ENCODE measurements at places on chromosomes 7 and 10. TPM values are rescaled to one million over a fixed set of nuclear protein-coding genes. Genes with fewer than 3 reads are reported as not detected.

Gene NEBL
- total RNA-seq = 2.2 TPM

Gene SFRP5
- not detected for total RNA-seq

Gene MYH16
- 0.93 TPM for total RNA-seq

Gene PON3
- total RNA-seq = 0.93 TPM

Gene PLCE1
- under 0.01 TPM for total RNA-seq

Gene MYL10
- total RNA-seq = not detected

Gene ZNF853
- 0.14 TPM for total RNA-seq

Gene EBLN1
- total RNA-seq = not detected

Gene KRIT1
- 64.6 TPM for total RNA-seq

Gene LAMB4
- total RNA-seq = 0.86 TPM

Gene GNAT3
- total RNA-seq = not detected

Gene EN2
- total RNA-seq = not detected

Gene TAC1
- not detected for total RNA-seq

Gene PRF1
- total RNA-seq = not detected

Gene NUTM2B
- total RNA-seq = 0.27 TPM

Gene SEC23IP
- 64.8 TPM for total RNA-seq

Gene AFAP1L2
- total RNA-seq = 1.7 TPM

Gene C10orf71
- total RNA-seq = not detected

Gene NPC1L1
- total RNA-seq = not detected

Gene FAM53B
- total RNA-seq = 19.6 TPM

Gene HTR7
- 0.07 TPM for total RNA-seq

Gene FBXO24
- total RNA-seq = 0.27 TPM

Gene TMEM229A
- total RNA-seq = not detected

Gene TAS2R41
- not detected for total RNA-seq

Gene TMEM176A
- total RNA-seq = not detected

Gene AKR1C8
- total RNA-seq = not detected

Gene GJD4
- total RNA-seq = not detected

Gene SFMBT2
- total RNA-seq = 0.66 TPM

Gene CFTR
- not detected for total RNA-seq

Gene NRP1
- total RNA-seq = 281 TPM

Gene SMKR1
- total RNA-seq = 0.13 TPM

Gene ARID5B
- 10.1 TPM for total RNA-seq

Gene NUDT5
- total RNA-seq = 103 TPM

Gene SPDYE2
- total RNA-seq = not detected

Gene FGL2
- 0.13 TPM for total RNA-seq

Gene HACD1
- 27.6 TPM for total RNA-seq

Gene KCNH2
- total RNA-seq = 0.07 TPM

Gene CYP3A7
- 0.07 TPM for total RNA-seq

Gene BHLHA15
- total RNA-seq = 1.4 TPM

Gene OR6V1
- total RNA-seq = not detected

Gene PLAU
- total RNA-seq = 26.0 TPM

Gene ZNF804B
- total RNA-seq = not detected

Gene ATG9B
- total RNA-seq = under 0.01 TPM

Gene UPF2
- total RNA-seq = 26.9 TPM

Gene PTN
- 0.27 TPM for total RNA-seq

Gene OR2A42
- total RNA-seq = not detected

Gene CAMK1D
- total RNA-seq = 1.5 TPM

Gene RTKN2
- total RNA-seq = 0.80 TPM

Gene NUTM2A
- 0.14 TPM for total RNA-seq

Gene MTG1
- total RNA-seq = 45.3 TPM

Gene ASAH2
- total RNA-seq = 0.27 TPM

Gene SLC18A2
- under 0.01 TPM for total RNA-seq

Gene INMT
- total RNA-seq = not detected

Gene ASB15
- not detected for total RNA-seq

Gene FGFR2
- total RNA-seq = 0.27 TPM

Gene HSPA12A
- 0.27 TPM for total RNA-seq

Gene NKX1-2
- not detected for total RNA-seq

Gene HYAL4
- total RNA-seq = not detected

Gene KDM7A
- total RNA-seq = 9.6 TPM
